ENCODE measurements at places on chromosomes 4 and X. TPM values are rescaled to one million over a fixed set of nuclear protein-coding genes. Genes with fewer than 3 reads are reported as not detected.

The CRLF2 gene
- polyA plus RNA-seq = not detected

The ANKRD37 gene
- 9.1 TPM for polyA plus RNA-seq

The POLN gene
- 2.3 TPM for polyA plus RNA-seq

The AWAT1 gene
- 0.18 TPM for polyA plus RNA-seq

The SFRP2 gene
- 3.5 TPM for polyA plus RNA-seq

The USP17L15 gene
- not detected for polyA plus RNA-seq

The NUDT6 gene
- polyA plus RNA-seq = 8.6 TPM

The TMPRSS11A gene
- 0.04 TPM for polyA plus RNA-seq

The SHOX gene
- 0.01 TPM for polyA plus RNA-seq

The HERC3 gene
- 15.1 TPM for polyA plus RNA-seq

The TMSB15A gene
- polyA plus RNA-seq = 18.6 TPM

The FOXR2 gene
- 0.22 TPM for polyA plus RNA-seq

The SPANXA2 gene
- not detected for polyA plus RNA-seq

The UGT2B10 gene
- polyA plus RNA-seq = 0.25 TPM

The MYL5 gene
- 56.4 TPM for polyA plus RNA-seq

The TMEM255A gene
- 1.6 TPM for polyA plus RNA-seq

The INTU gene
- polyA plus RNA-seq = 7.7 TPM

The GLRA3 gene
- polyA plus RNA-seq = 1.0 TPM

All from large intestine (tissue), 12 donors.